ENCODE measurements at places on chromosomes 2 and 18.

- DNase-seq, result no peak
Measured at GRCh38 chr2:44135296-44135695, 33.4 kb upstream of the PPM1B start.

DNA sequence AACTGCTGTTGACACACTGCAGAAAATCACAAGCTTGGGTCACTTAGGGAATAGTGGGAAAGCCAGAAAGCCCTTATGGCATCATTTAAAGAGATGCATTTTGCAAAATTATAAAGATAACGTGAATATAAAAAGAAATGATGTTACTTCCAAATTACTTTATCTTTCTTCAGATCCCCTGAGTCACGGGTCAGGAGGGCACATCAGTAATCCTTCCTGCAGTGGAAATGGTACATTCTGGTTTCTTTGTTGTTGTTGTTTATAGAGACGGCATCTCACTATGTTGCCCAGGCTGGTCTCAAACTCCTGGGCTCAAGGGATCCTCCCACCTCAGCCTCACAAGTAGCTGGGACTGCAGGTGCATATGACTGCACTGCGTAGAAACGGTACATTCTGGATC lies 9.8 kb upstream of the EPG5 start:
- no peak for DNase-seq

DNA sequence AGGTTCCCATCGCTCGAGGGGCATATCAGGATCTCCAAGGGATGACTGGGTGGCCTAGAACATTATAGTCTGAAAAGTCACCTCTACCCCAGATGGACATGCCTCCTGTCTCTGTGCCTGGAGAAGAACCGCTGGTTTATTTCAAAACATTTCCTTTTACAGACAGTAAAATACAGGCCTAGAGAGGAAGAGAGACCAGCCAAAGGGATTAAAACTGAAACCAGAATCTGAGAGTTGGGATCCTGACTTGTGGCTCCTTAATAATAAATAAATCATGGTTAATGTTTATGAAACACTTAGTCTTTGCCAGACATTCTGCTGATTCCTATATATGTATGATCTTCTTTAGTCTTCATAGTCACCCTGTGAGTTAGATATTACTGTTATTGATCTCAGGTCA lies 153.7 kb downstream of the DDX1 start:
- no peak for DNase-seq

GRCh38 chr2:163347982-163348856 lies 387.6 kb downstream of the FIGN start:
- no peak for DNase-seq

GRCh38 chr2:9364791-9365497 lies 58.4 kb downstream of the ITGB1BP1 start:
- no peak for DNase-seq

DNA sequence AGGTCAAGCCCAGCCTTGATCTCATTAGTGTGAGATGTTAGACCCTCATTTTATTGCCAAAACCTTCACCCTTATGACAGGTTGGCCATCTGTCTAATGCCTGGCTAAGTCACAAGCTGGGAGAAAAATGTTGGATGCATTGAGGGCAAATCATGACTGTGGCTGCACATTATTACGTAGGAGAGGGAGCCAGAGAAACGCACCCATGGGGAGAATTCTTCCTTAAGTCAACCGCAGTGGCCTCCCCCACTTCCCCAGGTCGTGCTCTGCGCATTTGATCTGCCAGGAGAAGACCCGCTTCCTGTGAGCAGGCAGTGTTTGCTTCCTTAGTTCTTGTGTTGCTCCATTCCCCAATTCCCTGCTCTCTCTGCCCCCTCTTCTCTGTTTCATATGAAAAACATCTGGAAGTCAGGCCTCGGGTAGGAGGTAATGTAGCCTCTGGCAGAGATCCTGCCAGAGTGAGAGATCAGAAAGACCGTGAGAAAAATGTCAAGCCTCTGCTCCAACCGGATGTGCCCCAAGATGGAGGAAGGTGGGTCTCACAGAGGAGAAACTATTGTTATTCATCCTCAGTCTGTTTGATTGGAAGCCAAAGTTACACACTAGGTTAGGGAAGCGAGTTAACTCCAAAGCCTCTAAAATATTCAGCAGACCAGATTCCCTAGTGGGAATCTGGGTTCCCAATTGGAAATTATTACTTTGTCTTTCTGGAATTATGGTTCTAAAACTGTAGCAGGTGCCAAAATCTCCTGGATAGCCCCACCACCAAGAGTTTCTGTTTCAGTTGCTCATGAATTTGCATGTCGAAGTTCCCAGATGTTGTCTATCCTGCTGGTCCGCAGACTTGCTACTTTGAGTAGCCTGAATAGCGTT lies 144.3 kb upstream of the PELI1 start:
- DNase-seq, result no peak

- no peak for DNase-seq
Measured at GRCh38 chr2:44564752-44565151, 203.0 kb downstream of the CAMKMT start.

DNA sequence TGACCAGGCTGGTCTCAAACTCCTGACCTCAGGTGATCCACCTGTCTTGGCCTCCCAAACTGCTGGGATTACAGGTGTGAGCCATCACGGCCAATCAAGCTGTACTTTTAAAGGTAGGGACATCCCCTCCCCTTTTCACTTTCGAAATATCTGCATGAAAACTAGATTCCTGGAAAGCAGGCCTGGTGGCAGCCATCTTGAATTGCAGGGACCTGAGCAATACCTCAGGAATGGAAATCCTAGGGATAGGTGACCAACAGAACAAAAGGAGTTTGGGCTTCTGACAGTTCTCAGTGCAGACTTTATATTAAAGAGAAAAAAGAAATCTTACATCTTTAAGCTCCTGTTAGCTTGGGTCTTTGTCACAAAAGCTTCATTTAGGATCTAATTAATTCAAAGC lies 62.6 kb downstream of the KLF7 start:
- no peak for DNase-seq

DNA sequence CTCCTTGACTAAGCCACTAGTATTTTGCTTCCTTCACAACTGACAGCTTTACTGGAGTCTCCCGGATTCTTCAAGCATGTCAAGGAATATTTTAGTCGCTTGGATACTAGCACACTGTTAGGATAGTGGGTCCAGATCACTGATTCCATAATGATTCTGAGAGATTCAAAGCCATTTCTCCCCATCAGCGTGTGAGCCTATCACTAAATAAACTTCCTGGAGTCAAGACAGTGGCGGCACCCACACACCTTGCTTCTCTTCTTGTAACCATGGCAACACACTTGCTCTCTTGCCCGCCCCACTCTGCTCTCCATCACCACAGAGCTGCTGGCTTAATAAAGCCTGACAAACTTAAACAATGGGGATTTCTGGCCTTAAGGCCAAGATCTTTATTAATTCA lies 245.1 kb downstream of the LRRTM1 start:
- DNase-seq, result no peak

DNA sequence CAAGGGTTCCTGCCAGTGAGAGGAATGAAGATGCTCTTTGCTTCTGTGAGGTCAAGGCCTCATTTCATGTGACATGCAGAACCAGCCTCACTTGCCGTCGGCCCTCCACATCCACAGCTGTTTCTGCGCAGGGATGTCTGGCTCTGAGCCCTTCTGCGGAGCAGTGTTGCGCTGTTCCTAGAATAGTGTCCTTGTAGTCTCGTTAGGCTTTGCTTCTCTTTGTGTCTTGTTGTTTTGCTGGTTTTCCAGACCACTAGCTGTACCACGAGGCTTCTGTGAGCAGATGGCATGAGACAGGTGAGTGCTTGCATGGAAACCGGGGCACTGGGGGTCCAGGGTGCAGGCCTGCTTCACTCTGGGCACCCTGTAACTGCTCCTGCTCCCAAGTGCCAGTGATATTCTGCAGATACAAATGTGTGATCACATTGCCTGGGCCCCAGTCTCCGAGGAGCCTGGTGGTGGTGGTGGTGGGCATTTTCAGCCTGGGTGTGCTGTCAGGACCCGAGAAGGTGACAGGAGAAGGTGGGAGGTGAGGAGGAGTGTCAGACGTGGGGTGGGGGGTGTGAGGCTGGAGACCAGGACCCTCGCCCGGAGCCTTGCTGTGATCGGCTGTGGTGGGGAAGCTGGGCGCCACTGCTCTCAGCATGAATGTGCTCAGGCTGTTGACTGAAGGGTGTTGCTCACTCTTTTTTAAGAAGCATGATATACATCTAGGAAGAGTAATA lies 34.3 kb downstream of the LDLRAD4 start:
- DNase-seq, result no peak

GRCh38 chr2:215476424-215476823 lies 40.6 kb upstream of the FN1 start:
- DNase-seq, result no peak

- no peak for DNase-seq
Measured at GRCh38 chr2:45435316-45435715, 175.8 kb downstream of the SRBD1 start.

DNA sequence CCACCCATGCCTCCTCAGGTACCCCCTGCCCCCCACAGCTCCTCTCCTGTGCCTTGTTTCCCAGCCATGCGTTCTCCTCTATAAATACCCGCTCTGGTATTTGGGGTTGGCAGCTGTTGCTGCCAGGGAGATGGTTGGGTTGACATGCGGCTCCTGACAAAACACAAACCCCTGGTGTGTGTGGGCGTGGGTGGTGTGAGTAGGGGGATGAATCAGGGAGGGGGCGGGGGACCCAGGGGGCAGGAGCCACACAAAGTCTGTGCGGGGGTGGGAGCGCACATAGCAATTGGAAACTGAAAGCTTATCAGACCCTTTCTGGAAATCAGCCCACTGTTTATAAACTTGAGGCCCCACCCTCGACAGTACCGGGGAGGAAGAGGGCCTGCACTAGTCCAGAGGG lies 803 bp upstream of the DES start:
- no peak for DNase-seq

- DNase-seq, result no peak
Measured at GRCh38 chr18:45060102-45060501, 379.4 kb downstream of the SETBP1 start.

DNA sequence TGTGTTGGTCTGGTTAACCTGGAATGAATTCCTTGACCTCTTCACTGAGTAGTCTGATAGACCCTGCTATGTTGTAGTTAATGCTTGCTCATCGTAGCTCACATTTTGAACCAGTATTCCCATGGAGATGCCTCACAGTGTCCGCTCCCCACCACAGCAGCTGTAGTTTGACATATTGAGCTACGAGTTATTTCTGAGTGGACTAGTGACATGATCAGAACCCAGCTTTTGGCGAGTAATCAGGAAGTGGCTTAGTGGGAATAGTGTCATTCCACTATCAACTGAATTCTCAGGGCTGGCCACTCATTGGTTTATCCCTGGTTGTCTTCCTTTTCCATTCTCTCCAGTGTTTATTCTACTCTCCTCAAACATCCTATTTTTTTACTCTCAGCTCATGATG lies 102.7 kb downstream of the MYO1B start:
- no peak for DNase-seq

DNA sequence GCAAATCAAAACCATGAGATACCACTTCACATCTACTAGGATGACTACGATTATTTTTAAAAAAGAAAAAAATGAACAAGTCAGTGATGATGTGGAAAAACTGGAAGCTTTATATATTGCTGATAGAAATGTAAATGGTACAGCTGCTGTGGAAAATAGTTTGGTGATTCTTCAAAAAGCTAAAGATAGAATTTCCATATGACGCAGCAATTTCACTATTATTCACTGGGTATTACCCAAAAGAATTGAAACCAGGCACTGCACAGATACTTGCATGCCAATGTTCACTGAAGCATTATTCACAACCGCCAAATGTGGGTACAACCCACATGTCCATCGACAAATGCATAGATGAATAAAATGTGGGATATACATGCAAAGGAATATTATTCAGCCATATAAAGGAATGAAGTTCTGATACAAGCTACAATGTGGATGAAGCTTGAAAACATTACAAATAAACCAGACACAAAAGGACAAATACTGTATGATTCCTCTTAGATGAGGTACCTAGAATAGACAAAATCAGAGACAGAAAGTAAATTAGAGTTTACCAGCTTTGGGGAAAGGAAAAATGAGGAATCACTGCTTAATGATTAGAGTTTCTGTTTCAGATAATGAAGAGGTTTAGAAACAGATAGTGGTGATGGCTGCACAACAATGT lies 11.1 kb downstream of the RTTN start:
- no peak for DNase-seq

DNA sequence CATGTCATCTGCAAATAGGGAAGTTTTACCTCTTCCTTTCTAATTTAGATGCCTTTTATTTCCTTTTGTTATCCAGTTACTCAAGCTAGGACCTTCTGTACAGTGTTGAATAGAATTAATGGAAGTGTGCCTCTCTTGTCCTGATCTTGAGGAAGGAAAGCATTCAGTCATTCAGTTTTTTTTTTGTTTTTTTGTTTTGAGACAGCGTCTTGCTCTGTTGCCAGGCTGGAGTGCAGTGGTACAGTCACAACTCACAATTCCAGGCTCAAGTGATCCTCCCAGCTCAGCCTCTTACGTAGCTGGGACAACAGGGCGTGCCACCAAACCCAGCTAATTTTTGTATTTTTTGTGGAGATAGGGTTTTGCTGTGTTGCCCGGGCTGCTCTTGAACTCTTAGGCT lies 203.9 kb upstream of the ALPP start:
- no peak for DNase-seq

DNA sequence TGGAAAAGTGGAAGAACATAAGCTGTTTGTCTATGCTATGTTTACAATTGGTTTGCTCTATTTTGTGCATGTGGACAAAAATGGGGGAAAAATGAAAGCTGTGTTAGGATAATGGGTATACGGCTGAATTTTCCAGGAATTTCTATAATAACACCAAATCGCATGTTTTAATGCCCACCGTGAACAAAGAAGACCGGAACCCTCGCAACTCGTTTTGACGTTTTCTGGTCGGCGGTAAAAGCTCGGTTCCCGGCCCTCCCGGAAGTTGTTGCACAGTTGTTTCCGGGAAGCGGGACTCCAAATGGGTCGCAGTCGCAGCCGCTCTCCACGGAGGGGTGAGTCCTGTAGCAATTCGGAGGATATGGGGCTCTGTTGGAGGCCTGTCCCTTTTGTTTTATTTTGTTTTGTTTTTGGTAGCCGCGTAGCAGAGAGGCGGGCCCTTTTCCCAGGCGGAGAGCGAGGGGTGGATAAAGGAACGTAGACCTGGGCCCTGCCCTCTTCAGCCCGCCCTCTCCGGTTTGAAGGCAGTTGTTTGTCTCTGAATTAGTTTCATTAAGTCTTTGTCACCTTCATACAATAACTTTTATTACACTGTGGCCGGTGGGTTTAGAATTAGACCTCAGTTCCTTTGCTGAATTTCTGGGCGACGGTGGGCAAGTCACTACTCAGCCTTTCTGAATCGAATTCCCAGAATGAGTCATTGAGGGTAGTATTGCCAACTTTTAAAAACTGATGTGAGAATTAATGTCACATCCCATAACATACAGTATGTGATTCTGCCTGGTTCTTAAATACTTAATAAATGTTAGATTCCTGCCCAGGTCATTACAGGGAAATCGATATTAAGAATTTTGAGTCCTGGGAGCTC lies at the start of gene SNRNP27:
Gene SNRNP27, plus strand, starts transcription at position 273 of the 868 bp plus-strand sequence. Its CDS starts 29 bp downstream, at position 302.
- peak; percentile 67 for DNase-seq

DNA sequence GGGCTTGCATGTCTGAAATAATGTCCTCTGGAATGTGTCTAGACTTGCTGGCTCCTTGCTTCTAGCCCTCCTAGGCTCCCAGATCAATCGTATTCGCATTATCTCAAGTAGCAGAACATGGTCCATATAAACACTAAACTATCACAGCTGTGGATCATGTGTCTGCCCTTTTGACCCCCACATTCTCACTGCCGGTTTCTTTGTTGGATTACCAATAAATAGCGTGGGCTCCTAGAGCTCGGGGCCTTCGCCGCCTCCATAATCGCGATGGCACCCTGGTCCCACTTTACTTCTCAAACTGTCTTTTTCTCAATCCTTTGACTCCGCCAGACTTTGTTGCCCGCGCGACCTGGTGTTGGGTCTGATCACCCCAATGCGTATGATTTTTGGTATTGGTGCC lies 6.3 kb upstream of the SCYGR8 start:
- no peak for DNase-seq
